Stimulated activated CD4-positive, alpha-beta T cell treated with anti-CD3 and anti-CD28 coated beads, Interleukin-15, amount 100 ng/mL, for 24 hours (primary cell): ENCODE measurements at places on chromosomes 16 and 17.

DNA sequence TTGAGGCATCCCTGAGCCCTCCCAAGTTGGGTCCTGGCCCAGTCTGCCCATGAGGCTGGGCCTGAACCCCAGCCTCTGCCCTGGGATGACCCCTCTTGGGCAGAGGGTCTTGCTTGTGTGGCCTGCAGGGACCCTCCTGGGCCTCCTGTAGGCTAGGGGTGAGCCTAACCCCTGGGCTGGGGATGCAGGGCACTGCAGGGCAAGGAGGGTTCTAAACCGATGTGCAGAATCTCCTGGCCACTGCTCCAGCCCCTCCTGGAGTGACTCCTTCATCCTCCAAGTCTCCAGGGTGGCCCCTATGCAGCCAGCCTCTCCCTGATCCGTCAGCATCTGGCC, 37.5 kb downstream of the LGALS9 start:
- DNase-seq = no peak

GRCh38 chr16:85564277-85565051, 48.7 kb upstream of the GSE1 start:
- peak; percentile 60 for DNase-seq

DNA sequence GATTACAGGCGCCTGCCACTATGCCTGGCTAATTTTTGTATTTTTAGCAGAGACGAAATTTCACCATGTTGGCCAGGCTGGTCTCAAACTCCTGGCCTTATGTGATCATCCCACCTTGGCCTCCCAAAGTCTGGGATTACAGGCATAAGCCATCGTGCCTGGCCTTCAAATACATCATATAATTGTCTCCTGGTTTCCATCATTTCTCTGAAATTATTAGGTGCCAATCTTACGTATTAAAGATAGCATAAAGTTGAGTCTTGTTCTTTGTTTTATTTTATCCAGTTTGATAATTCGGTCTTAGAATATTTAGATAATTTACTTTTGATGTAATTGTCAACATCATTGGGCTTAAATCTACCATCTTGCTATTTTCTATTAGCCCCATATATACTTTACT, 32.8 kb upstream of the TMEM92 start:
- no peak for DNase-seq

DNA sequence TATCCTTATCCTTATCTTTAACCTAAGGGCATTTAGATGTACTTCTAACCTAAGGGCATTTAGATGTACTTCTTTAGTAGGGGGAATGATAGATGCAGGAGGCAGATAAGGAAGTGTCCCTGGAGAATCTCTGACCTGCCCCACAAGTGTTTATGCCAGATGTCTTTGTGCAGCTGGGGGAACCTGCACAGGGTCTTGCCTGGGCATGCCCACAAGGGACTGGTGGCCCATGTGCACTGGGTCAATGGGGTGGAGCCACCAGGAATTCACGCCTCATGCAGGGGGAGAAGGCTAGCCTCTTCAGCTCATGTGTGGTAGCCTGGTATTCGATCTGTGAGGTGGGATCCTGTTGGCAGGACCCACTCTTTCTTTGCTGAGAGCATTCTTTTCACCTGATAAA, 38.0 kb downstream of the CA10 start:
- no peak for DNase-seq

DNA sequence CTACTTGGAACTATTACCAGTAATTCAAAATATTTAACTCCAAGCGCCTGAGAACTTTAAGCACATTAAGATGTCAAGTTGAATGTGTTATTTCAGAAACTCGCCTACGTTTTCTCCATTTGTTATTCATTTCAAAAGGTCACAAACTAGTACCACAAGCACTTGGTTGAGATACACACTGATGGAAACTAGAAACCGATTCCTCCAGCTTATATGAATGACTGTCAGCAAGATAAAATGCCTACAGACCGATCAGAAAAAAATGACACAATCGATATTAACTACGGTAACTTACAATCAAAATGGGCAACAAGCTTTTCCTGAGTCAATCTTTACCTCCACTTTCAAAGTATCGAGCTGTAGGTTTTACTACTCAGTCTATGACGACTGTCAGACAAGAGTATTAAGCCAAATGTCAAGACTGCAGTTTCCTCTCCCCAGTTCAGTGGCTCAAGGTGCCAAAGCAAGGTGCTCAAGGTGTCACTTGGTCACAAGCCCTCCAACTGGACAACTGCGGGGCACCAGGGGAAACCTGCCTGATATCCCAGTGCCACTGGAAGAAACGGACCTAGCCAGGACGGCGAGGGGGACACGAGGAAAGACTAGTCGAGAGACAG, 678 bp downstream of the SRP68 start:
- peak; percentile 48 for DNase-seq

GRCh38 chr17:51120357-51120738, 320 bp downstream of the SPAG9 start:
- no peak for DNase-seq

DNA sequence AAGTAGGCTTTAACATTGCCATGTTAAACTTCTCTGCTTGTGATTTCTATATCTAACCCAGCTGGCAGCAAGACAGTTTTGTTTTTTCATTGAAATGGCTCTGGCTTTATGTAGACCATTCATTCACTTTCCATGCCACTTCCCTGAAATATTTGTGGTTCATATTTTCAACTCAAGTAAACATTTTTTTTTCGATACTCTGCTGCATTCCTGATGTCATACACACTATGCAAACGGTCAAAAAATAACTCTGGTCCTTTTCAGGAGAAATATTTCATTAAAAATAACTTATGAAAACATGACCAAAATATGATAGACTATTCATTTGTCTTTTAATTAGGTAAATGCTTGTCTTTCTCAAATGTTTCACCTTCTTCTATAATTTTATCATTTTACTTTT, 116.3 kb downstream of the USP22 start:
- no peak for DNase-seq

- DNase-seq = no peak
Observed at GRCh38 chr17:67353929-67354574, 12.3 kb downstream of the PSMD12 start.

DNA sequence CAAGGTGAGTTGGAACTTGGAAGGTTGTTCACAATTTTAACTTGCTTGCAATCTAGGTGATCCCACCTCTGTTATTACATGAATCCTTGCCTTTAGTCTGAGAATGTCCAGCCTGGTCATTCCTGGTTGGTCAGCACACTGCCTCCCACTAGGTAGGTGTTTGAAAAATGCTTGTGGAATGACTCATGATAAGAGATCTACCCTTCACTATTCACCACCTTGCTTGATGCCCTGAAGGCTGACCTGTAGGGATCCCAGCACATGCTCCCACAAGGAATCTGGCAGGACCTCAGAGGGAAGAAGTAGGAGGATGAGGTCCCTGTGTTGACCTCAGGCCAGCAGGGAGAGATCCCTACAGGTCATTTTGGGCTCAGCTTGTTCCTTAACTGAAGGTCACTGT, 30.2 kb upstream of the ABCA3 start:
- DNase-seq = no peak

DNA sequence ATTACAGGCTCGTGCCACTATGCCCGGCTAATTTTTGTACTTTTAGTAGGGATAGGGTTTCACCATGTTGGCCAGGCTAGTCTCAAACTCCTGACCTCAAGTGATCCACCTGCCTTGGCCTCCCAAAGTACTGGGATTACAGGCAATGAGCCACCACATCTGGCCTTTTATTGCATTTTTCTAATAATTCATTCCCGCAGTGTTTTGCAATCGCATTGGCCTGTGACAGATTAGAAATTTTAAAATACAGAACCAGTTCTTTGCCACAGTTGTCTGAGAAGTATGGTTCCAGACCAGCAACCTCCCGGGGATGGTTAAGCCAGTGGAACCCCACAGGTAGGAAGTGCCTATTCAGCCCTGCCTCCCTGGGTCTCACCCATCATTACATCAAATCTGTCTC, 3.2 kb upstream of the CRHR1 start:
- DNase-seq = no peak

DNA sequence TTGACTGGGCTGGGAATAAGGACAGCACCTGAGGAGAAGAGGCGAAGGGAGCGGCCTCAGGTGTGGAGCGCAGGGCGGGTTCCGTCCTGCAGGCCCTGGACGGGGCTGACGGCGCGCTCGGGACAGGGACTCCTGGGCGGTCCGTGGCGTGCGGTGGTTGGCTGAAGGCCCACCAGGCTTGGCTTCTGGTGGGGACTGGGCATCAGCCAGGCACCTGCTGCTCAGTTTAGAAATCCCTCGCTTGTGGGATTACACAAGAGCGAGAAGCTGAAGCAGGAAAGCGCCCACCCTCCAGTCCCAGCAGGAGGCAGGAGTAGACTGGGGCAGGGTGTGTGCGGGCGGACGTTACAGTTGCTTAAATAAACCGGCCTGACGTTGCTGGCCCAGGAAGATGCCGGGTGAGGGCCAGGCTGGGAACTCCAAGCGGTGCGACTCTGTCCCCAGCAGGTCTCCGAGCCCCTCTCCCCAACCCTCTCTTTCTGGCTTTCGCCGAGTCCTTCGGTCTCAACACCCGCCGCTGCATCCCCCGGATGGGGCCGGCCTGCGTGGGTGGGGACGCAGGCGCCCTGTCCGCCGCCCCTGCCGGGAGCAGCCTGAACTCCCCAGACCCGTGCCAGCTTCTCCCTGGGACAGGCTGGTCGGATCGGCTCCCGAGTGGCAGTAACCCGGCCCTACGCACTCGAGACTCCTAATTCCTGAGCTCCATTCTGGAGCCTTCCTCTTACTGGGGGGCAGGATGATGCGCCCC, 639 bp downstream of the MIF4GD start:
- peak; percentile 79 for DNase-seq

DNA sequence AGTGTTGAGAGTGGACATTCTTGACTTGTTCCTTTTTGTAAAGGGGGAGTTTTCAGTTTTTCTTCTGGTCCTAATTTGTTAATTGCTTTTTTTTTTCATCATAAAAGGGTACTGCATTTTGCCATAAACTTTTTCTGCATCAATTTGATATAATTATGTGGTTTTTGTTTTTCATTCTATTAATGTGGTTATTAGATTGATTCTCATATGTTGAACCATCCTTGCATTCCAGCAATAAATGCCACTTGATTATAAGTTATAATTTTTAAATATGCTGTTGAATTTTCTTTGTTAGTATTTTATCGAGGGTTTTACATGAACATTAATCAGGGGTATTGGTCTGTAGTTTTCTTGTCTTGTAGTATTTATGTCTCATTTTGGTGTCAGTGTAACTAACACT, 87.2 kb upstream of the SMIM36 start:
- DNase-seq = no peak

- no peak for DNase-seq
Observed at GRCh38 chr16:25009822-25010221, 5.3 kb downstream of the ARHGAP17 start.

GRCh38 chr17:7833011-7833794, 814 bp upstream of the KDM6B start:
- DNase-seq = no peak

- DNase-seq = no peak
Observed at GRCh38 chr16:4564661-4565267, 8.6 kb downstream of the C16orf96 start.

GRCh38 chr16:50550035-50550434, 1.8 kb downstream of the NKD1 start:
- DNase-seq = peak; percentile 11

GRCh38 chr17:82436601-82437324, 13.8 kb downstream of the CYBC1 start:
- DNase-seq = no peak

- DNase-seq = no peak
Observed at GRCh38 chr17:76688165-76688622, 22.6 kb downstream of the MXRA7 start.

- no peak for DNase-seq
Observed at GRCh38 chr17:42577140-42577531, 393 bp downstream of the PSMC3IP start.

DNA sequence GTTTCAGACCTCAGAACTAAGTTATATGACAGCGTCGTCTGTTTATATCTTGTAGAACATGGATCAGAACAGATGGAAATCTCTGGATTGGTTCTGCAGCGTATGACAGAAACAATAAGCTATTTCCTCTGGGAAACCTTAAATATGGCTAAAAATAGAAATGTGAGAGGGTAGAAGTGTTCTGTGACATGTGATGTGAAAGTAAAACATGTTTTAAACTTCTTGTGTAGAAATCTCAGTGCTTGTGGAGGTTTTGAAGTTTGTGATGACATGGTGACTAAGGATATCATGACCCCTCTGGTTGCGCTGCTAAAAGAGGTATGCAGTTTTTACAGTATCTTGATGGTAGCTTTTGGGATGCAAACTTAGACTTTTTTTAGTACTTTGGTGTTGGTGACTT, 2.8 kb downstream of the HEATR3 start:
- DNase-seq = no peak

GRCh38 chr17:4834681-4835020, 1.5 kb downstream of the MINK1 start:
- no peak for DNase-seq

DNA sequence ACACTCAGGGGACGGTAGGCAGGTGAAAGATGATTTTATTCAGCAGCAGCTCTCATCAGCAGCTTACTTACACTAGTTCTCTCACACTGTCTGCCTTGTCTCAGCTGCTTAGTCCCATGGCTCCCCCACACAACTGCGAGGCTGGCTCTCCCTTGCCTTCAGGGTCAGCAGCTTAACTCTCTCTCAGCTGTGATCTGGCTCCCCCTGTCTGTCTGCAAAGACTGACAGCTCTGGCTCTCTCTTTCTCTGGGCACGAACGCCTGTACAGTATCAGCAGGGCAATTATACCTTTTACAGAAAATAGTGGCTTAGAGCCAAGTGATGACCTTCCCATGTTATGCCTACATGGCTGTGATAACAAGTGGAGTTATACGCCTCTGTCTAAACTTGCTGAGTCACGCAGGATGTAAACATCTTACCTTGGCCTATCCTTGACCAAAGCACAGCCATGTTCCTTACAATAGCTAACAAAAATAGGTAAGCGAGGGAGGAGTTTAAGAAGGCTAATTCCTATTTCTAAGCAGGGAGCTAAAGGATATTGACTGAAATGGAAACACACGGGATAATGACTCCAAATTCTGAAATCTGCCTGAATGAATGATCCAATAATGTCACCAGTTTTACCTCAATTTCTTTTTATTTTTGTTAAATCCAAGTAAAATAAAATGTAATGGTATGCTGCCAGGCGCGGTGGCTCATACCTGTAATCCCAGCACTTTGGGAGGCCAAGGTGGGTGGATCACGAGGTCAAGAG, 1.1 kb upstream of the NDUFAB1 start:
- DNase-seq = peak; percentile 17
